ENCODE measurements at places on chromosomes 12 and 14.

- DNase-seq = no peak
Observed at GRCh38 chr14:33375786-33376185, 437.1 kb downstream of the NPAS3 start.

- no peak for DNase-seq
Observed at GRCh38 chr14:94615254-94615653, 3.1 kb downstream of the SERPINA3 start.

- no peak for DNase-seq
Observed at GRCh38 chr14:71235875-71236274, 328.6 kb downstream of the PCNX1 start.

GRCh38 chr14:63745272-63745671 lies 17.4 kb upstream of the SGPP1 start:
- DNase-seq = no peak

- peak; percentile 91 for DNase-seq
Observed at GRCh38 chr12:54082397-54082892, 28.8 kb downstream of the HOXC4 start.

- peak; percentile 35 for DNase-seq
Observed at GRCh38 chr14:105050551-105050897, 14.7 kb downstream of the GPR132 start.

DNA sequence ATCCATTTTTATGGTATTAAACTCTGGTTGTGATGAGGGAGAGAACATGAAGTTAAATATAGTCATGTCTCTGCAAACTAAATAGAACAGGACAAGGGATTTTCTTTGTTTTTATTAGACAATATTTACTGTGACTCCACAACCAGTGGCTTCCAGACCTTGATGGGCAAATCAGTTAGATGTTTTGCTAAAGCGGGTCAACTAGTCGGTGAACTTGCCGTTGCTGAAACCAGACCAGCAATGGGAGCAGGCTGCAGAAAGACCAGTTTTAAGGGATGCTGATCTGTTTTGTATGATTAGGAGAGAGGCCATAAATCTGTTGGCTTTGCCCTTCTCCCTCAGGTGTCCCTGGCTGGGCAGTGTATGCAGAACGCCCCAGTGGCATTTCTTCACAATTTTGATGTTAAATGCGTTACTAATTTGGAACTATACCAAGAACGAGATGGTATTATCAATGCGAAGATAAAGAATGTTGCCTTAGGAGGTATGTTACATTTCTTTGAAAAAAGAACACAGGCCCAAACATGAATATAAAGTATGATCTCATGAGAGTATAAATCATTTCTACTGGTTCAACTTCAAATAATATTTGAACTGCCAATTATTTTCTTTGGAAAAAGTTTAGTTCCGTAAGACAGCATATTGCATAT lies 19.4 kb downstream of the TCTN2 start:
- DNase-seq = no peak

- DNase-seq = no peak
Observed at GRCh38 chr12:510071-510825, 50.5 kb downstream of the B4GALNT3 start.

DNA sequence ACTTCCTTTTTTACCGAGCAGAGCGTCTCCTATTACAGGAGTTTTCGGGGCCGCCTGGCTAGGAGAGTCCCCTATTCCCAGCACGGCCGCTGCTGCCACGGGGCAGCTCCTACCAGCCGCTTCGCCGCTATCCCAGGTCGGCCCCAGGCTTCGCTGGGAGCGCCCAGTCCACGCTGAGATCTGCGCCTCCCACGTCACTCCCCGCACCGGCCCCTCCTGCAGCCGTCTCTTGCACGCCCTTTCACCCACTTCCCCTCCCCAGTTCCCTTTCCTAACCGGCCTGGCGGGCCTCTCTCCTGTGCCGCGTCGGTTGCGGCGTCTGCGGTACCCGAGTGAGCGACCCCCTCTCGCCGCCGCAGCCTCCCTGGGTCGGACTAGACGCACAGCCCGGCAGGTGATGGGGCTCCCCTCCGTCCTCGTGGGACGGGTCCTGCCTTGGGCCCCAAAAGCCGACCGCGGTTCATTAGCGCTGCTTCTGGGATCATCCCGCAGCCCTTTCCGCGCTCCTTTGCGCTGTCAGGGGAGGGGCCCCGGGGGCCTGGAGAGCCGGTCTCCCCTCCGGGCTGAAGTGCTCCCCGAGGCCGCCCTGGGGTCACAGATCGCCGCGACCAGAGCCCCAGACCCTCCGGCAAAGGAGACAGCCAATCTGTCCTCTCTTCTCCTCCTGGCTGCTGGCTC lies 1318.4 kb downstream of the TMEM121 start:
- DNase-seq = peak; percentile 82

DNA sequence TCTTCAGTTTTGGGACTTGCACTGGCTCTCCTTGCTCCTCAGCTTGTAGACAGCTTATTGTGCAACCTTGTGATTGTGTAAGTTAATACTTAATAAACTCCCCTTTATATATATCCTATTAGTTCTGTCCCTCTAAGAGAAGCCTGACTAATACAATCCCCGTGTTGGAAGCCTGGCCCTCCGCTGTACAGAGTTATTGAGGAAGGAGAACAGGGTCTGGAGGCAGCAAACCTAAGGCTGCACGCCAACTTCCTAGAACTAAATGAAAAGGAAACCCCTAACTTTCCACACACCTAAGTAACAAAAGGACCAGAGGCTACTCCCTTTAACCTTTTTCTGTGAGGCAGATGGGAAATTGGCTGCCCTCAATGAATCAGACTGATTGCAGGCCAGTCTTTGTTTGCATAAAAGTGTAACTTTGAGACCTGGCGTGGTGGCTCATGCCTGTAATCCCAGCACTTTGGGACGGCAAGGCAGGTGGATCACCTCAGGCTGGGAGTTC lies 42.6 kb upstream of the LIMA1 start:
- no peak for DNase-seq

- DNase-seq = no peak
Observed at GRCh38 chr14:65011538-65011937, 24.8 kb downstream of the FNTB start.

- no peak for DNase-seq
Observed at GRCh38 chr12:93234641-93235040, 143.1 kb upstream of the NUDT4 start.

- no peak for DNase-seq
Observed at GRCh38 chr12:53118751-53119300, 15.5 kb downstream of the SOAT2 start.

DNA sequence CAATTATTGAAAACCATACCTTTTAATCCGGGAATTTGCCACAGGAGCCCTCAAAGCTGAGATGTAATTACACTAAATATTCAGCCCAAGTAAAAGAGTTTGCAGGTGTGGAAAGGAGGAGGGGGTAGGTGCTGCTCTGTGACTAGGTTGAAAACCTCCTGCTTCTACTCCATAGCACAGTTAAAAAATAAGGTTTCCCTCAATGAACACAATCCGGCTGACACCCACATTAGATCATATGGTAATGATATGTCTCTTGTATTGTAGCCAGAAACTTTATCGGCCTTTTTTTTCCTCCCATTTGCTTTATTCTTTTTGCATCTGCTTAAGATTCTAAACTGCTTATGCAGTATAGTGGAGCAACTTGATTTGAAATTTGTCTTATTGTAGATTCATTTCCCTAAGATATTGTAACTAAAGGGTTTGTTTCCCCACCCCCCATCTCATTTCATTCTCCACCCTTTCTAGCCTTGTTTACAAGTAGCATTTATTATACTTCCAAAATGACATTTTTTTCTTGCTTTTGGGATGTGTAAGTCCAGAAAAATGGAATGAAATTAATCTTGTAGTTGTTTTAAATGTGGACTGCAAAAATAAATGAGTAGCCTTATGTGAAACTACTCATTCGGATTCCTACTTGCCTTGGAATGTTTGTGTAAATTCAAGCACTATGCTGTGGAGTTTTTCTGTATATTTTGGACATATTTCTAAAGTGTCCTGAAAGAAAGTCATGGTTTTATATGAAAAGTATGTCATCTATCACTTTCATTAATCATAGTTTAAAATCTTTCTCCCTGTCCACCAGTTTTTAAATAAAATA lies at the start of gene DCN:
TSS of gene DCN (minus strand) at position 182 of the 820 bp plus-strand sequence. CDS start 4,265 bp downstream, outside the sequence.
- no peak for DNase-seq

DNA sequence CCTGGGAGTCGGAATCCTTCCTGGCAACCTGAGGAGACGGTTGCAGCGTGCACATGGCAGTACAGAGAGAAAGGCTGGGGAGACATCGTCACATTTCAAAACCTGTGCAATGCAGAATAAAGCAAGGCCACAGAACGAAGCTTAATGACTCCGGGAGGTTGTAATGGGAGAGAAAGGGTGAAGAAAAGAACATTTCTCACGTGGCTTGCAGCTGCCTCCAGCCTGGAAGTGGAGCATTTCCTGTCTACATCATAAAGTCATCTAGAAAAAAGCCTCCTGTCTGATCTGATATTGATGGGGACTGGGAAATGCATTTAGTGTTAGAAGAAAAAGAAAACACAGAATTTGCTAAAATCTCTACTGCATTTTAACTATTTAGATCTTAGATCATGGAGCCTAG lies 209.3 kb downstream of the TMEM132C start:
- no peak for DNase-seq

GRCh38 chr14:102775855-102776760 lies 1.1 kb upstream of the TRAF3 start:
- no peak for DNase-seq

- DNase-seq = no peak
Observed at GRCh38 chr12:56321027-56321426, 5.2 kb upstream of the CNPY2 start.

DNA sequence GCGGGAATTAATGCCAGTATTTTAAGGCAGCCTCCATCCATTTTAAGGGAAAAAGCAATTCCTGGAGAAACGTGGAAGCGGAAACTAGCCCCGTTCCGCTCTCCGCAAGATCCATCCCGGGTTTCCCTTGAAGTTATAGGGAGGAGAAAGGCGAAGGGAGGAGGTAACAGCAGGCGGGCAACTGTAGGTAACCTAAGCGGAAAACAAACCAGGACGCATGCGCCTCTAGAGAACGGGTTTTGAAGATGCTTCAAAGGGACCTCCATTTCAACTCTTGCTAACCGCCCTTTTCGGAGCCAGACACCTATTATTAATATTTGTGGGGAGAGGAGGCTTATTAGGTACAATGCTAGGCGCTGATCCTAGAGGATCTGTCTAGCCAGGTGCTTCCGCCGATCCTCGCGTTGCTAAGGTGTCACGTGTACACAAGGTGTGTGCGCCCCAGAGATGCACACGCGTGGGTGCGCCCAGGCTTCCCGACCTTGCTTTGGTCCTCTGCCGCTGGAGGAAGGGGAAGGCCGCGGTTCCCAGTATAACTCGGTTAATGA lies 6.2 kb downstream of the TBX5 start:
- DNase-seq = peak; percentile 48

DNA sequence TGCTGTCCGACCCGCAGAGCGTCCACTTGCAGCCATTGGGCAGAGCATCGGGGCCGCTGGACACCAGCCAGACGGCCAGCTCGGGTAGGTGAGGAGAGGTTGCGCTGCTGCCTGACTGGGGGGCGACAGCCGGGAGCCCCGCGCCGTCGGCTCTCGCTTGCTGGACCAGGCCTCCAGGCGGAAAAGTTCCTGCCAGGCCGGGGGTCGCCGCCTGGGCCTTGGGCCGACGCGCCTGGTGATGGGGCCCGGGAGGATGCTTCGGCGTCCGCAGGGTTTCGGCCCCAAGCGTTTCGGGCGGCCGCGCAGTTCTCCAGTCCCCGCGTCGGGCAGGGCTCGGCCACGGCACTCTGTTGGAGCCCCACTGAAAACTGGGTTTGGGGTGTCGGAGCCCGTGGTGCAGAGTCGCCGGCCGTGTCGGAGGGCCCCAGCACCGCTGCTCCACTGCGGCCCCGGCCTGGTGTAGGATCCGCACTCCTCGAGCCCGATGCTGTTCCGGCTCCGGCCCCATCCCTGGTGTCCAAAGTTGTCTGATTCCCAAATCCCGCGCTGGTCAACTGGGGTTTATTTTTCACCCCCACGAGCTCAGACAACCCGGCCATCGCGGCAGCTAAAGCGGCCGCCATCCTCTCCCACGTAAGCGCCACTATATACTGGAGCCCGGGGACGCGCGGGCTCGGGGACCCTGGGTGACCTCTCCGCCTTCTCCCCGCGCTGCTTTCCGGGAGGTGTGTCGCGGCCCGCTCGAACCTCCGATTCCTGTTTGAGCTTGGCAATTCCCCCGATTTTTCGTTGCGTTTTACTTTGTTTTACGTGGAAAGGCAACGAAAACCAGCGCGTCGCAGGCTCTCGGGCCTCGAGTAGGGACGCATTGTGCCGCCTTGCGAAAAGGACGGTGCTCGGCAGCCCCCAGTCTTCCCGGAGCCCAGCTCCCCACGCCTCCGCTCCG lies 872 bp downstream of the VSX2 start:
- no peak for DNase-seq

DNA sequence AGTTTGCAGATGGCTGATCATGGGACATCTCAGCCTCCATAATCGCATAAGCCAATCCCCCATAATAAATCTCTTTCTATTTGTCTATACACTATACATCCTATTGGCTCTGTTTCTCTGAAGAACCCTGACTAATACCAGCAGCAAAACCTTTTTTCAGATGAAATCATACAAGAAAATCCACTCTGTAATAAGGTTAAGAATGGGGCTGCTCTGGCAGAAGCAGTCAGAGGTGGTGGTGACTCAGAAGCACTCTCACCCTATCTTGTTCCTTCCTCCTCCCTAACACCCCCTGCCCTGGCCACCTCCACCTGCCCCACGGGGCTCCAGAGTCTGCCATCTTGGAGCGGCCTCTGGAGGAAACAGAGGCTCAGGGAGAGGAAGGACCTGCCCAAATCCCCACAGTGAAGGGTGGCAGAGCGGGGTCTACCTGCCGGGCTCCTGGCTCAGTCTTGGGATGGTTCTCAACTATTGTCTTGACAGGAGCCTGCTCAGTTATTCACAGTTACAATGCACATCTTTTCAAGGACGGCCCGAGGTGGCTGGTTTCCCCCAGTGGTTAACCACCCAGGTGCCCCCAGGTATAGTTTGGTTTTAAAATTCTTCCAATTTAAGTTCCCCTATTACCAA lies 109.3 kb upstream of the EVL start:
- no peak for DNase-seq

GRCh38 chr12:90304231-90304630 lies 595.6 kb upstream of the ATP2B1 start:
- DNase-seq = no peak

GRCh38 chr12:124217508-124218242 lies 77.2 kb upstream of the RFLNA start:
- peak; percentile 37 for DNase-seq

DNA sequence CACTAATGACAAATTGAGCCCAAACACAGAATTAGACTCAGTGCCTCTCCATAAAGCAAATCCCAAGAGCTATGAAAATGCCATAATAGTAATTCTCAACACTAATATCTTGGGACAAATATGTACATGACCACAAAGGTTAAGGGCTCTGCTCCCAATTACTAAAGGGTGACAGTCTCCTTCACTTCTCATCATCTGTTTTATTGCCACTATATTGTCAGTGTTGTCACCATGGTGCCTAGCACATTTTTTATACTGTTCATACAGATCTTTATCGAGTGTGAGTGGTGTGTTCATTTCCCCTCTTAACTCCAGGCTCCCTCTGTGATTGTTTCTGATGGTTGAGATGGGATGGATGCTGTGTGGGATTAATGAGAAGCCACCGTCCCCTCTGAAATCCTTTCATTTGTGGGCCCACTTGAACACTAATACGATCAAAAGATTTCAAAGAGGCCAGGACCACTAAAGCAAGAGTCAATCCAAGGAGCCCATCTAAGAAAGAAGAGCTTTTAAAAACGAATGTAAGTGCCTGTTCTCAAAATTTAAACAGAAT lies 277.7 kb downstream of the GXYLT1 start:
- DNase-seq = no peak

GRCh38 chr14:90728951-90729350 lies 87.3 kb downstream of the TTC7B start:
- DNase-seq = no peak

Data from NCI-H526 (cell line).